ENCODE measurements at places on chromosomes 2 and 18. TPM values are rescaled to one million over a fixed set of nuclear protein-coding genes. Genes with fewer than 3 reads are reported as not detected.

GRCh38 chr2:69190743-69191404 lies 177.9 kb downstream of the ANTXR1 start:
- DNase-seq, result no peak

DNA sequence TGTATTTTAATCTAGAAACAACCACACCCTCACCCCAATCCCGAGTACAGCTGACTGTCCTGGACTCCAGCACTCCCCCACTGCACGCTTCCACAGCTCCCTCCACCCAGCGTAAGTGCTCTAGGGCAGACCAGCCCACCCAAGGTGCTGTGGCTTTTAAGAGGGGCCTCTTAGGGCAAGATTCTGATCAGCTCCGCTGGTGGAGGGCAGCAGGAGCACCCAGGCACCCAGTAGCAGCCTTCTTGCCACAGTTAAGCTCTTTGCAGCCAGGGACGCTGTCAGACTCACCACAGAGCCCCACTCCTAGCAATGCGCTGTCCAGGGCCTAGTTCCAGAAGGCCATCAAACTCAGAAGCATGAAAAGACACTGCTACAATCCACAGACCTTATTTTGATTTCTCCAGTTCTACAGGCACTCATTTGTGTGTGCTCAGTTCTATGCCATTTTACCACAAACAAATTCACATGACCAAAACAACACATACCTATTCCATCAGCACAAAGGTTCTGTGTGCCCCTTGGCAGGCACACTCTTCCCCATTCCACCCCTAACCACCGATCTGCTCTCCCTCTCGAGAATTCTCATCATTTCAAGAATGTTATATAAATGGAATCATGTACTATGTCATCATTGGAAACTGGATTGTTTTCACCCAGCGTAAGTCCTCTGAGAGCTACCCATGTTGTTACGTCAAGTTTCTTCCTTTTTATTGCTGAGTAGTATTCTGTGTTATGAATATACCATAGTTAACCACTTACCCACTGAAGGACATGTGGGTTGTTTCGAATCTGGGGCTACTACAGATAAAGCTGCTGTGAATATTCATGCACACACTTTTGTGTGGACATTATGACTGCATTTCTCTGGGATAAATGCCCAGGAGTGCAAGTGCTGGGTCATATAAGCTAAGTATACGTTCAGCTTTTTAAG lies 40.4 kb downstream of the PTPN2 start:
- no peak for DNase-seq

TEX44 gene
- polyA plus RNA-seq, result not detected

DNA sequence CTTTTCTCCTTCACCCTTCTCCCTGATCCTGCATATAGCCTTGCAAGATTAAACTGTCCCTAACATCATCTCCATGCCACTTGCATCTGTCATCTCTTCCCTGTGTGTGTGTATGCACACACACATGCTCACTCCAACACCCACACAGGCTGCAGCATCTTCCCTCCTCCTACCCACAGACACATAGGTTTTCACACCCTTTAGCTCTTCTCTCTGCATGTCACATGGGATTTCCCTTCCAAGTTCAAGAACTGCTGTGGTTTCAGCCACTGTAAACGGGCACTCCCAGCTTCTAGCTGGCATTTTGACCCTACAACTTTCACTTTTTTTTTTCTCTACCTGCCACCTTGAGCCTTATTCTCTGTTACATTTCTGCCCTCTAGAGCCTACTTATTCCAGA lies 6.4 kb downstream of the CELF4 start:
- no peak for DNase-seq

DNA sequence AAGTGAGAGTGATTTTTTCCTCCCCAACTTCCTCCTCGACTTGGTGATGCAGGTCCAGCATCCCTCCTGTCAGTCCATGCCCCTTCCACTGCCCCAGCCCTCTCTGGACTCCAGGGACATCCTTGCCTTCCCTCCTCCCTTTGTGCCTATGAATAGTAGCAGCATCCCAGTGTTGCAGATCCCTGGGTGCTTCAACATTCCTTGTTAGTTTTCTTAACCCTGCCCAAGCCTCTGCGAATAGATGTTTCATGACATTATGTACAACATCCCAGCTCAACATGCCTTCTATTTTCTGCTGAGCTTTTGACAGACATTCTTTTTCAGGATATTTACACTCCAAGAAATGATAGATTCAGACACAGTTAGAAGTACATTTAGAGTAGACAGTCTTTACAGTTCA lies 35.3 kb upstream of the CCDC150 start:
- no peak for DNase-seq

DNA sequence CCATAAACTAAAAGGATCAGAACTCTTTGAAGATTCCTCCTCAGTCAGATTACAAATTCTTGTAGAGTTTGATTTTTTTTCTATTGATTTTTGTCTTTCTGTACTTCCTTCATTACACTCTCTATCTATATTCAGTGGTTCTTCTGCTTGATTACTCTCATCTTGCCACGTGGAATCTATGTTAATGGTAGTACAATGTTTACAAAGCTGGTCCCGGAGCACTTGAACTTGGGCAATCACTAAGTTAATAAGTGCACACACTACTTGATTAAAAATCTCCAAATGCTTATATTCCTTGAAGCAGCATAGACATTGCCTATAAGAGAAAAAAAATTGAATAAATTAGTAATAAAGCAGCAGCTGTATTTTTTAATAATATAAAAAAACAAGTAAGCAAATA lies 65.1 kb downstream of the USP34 start:
- DNase-seq, result peak; percentile 35

- no peak for DNase-seq
These were observed 38.1 kb downstream of the NAPG start for GRCh38 chr18:10563886-10564285.

DNMT3A gene
- polyA plus RNA-seq, result 14.8 TPM

DNA sequence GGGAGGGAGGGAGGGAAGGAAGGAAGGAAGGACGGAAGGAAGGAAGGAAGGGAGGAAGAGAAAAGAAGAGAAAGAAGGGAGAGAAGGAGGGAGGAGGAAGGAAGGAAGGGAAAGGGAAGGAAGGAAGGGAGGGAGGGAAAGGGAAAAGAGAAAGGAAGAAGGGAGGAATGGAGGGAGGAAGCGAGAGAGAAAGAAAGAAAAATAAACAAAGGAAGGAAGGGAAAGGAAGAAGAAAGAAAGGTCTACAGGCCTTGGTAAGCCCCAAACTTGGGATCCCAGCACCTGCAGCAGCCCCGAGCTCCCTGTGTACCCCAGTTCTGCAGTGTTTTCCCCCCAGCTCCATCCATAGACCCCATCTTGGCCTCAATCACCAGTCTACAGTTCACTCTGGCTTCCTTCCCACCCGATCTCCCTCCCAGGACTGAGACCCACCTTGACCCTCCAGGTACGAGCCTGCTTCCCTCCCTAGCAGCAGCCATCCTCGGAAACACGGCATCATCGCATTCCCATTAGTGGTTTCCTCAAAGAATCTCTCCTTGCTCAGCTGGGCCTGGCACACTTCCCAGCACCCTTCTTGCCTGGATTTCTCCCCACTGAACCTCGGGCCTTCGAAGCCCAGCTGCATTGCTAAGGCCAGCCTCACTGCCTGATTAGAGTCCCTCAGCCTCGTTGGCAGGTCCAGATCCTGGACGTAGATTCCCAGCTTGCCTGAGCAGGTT lies 46.1 kb upstream of the SH3BP4 start:
- DNase-seq, result no peak

- no peak for DNase-seq
These were observed 124.4 kb downstream of the DIS3L2 start for GRCh38 chr2:232085826-232086425.

- DNase-seq, result no peak
These were observed 106.4 kb upstream of the CCDC85A start for GRCh38 chr2:56077359-56077915.

DCDC2C gene
- polyA plus RNA-seq, result not detected

ANO7 gene
- polyA plus RNA-seq, result 4.6 TPM

DNA sequence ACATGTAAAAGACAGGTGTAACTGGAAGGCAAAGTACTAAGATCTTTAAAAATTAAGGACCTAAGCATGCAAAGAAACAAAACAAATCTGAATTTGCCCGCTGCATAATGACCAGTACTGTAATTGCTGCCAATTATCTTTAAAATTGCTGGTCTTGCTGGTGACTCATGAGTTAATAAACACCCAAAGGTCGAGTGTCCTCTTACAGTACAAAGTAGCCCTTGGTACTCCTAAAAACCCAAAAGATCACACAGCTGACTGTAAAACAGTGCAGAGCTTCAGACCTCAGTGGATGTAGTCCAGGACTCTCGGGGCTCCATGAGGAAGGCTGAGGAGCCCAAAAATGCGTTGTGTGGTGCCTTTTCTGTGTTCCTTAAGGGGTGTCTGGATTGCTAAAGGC lies 308.7 kb downstream of the CNTNAP5 start:
- no peak for DNase-seq

DNA sequence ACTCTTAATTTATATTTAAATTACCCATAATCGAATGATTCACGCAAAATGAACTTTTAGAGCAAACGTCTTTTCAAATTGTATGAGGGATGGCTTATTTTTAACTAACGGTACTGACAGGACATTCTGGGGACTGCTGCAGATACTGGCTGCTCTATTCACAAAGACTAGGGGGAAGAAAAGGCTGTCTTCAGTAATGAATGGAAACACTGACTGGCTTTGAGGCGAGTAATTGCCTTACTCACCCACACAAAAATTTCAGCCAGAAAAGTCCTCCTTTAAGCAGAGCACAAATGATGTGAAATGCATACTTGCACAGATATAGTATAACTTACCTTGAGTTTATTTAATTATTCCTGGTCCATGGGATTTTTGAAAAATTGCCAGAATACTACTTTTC lies 852.6 kb downstream of the DPP10 start:
- DNase-seq, result no peak

DNA sequence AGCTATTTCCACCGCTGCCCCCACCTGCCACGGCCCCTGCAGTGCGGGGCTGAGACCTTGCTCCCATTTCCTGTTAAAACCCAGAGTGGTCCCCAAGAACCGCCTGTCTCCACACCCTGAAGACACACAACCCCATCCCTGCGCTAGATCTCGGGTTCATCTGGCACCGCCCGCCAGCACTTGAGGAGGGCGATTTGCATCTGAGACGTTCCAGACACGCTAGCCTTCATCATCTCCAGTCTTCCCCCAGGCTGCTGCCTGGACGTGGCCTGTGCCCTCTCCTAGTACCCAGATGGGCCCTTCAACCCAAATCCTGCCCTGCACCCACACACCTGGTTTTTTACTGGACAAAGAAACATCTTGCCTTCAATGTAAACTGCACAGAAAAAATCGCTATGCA lies 49.8 kb downstream of the SLC66A2 start:
- no peak for DNase-seq

All from small intestine (tissue), 16 donors.